ENCODE measurements at places on chromosomes 13 and 19.

DNA sequence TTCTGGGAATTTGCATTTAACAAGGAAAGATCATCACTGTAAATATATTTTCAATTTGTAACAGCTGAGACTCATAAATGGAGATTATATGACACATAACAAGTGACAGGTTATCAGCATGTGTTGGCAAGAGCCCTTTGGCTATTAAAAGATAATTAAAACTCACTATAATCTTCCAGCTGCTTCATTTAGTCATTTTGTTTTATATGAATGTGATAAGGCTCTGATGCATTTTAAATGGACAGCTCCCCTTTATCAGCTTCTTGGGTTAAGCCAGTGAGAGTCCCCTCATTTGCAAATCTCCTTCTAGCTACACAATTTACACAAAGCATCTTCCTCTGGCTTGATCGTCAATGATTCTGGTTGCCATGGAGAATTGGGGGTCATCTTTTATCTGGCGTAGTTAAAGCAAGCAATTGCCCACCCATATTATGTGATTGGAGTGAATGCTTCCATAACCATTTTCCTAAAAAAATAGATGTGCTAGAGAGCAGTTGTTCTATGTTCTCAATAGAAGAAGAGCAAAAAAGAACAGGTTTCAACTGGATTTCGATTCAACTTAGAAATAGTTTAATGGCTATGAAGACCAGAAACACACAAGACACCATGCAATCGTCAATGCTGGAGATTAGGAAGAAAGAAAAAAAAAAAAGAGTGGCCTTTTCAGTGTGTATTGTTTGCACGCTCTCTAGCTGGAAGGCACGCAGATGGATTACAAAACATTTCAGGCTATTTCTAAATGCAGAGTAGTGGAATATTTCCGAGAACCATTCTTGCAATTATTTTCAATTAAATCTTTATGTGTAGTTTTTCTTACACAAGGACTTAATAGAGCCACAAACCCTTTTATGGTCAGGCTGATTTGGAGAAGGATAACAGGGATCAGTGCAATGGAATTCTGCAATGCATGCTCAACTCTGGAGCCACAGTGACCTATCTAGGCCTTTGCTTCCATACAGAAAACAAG, 27.4 kb downstream of the STARD13 start:
- no peak for DNase-seq

GRCh38 chr13:22789027-22789593, 391.7 kb upstream of the SGCG start:
- DNase-seq = no peak

DNA sequence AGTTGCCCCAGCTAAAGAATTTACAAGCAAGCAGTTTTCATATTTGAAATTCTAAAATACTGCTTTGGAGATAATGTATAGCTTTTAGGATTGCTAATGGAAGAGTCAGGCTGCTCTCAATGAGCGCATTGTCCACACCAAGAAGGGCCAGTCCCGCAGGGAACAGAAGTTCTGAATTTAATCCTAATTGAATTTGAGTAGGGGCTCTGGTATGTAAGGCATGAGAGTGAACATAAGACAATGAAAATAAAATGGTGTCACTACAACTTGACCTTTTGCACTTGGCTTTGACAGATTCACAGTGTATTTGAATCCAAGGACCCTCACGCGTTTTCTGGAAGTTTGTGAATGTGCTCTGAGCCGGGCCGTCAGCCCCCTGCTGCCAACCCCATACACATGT, 32.6 kb downstream of the RAB20 start:
- DNase-seq = no peak

DNA sequence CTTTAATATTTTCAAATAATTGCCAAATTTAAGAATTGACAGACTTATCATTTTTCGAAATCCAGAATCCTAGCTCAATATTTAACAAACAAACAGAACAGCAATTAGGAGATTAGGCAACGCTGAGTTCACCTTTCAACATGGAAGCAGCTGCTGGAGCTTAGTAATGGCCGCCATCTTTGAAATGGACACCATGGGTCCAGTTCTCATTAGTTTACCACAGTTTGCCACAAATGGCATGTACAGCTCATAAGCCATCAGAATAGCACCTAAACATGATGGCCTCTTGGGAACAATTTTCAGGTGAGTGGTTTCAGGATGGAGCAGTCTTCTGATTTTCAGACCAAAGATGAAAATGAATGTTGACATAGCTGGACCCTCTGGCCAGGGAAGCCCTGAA, 313.6 kb upstream of the OBI1 start:
- no peak for DNase-seq

DNA sequence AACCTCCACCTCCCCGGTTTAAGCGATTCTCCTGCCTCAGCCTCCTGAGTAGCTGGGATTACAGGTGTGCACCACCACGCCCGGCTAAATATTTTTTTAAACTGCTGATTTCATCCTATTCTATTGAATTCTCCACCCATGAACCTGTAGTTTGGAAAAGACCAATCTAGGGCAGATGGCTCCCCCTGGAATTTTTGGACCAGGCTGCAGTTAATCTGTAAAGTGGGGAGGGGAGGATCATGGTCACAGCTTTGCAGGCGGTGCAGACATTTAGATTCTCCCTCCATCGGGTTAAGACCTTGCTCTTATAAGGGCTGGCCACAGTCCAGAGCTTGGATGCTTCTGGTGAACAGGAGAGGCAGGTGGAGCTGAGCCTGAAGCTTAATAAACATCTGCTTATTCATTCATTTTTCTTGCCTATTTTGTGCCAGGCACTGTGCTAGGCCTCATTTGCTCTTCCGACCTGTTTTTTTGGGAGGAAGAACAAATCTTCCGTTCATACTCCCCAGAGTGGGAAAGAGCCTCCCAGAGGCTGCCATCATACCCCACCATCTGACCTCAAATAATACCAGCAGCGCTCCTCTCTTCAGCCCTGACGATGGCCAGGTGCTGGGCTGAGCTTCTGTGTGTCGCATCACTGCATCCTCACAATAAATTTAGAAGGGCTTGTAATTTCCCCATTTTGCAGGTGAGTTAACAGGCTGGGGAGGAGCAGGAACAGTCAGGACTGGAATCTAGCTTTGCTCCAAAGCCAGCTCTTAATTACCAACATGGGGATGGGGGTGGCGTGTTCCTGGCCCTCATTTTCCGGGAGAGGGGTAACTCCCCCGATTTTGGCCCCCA, 902 bp upstream of the CCDC106 start:
- no peak for DNase-seq

DNA sequence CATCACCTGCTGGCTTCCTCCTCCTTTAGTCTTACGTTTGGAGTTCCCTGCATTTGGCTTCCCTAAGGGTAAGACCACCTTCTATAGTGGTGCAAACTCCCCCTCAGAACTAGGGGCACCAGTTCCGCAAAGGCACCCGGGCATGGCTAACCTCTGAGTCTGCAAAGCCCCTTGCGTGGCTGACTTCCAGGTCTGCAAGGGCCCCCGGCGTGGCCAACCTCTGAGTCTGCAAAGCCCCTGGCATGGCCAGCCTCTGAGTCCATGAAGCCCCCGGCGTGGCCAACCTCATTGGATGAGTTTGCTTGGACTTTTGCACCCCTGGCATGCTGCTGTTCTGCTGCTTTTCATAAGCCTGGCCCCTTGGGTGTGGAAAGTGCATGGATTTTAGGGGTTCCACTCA, 5.1 kb downstream of the MCF2L start:
- no peak for DNase-seq

DNA sequence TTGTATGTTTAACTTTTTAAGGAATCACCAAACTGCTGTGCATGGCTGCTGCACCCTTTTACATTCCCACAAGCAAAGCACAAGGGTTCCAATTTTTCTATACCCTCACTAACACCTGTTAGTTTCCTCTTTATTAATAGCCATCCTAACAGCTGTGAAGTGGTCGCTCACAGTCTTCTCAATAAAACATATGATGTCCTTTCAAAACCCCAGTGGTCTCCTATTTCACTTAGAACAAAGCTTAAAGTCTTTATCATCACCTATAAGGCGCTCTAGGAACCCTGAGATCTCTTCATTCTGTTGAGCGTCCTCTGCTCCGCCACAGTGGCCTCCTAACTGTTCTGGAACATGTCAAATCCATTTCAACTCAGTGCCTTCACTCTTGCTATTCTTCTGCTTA, 400.5 kb downstream of the KLF12 start:
- DNase-seq = no peak

- no peak for DNase-seq
Observed at GRCh38 chr13:95485518-95486144, 66.9 kb upstream of the CLDN10 start.

GRCh38 chr13:106096661-106097092, 438.8 kb downstream of the EFNB2 start:
- no peak for DNase-seq

DNA sequence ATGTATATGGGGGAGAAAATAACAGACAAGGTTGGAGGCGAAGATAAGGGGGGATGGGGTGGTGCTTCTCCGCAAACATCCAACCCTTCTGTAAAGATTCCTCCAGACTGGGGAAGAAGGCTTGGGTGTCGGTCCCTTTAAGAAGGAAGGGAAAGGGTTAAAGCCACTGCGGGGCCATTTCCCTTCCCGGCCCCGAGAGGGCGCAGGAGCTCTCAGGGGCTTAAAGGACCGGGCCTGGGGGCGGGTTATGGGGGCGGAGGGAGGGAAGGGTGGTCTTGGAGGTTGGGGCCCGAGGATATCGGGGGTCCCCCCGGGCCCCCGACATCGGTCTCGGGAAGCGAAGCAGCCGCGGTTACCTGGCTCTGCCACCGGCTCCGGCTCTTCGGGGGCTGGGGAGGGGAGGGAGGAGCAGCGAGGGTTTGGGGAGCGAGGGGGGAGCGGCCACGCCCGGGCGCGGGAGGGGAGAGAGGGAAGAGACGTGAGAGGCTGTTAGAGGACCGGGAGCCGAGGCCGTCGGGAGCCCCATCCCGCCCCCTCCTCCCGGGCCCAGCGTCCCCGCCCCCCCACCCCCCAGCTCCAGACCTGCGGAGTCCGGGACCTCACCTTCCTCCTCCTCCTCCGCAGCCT, 2.8 kb downstream of the TNNT1 start:
- DNase-seq = no peak
